Activated T-cell treated with anti-CD3 and anti-CD28 coated beads, Interleukin-2, amount 50 U/mL, for 72 hours (primary cell): ENCODE measurements at places on chromosomes 12 and 14. TPM values are rescaled to one million over a fixed set of nuclear protein-coding genes. Genes with fewer than 3 reads are reported as not detected.

TAS2R9 gene
- total RNA-seq = not detected

LRRC74A gene
- total RNA-seq = not detected

MAPK1IP1L gene
- total RNA-seq = 90.9 TPM

PLEKHD1 gene
- not detected for total RNA-seq

RNASE3 gene
- not detected for total RNA-seq

RNASE7 gene
- total RNA-seq = not detected

C14orf39 gene
- total RNA-seq = not detected

SLC38A1 gene
- 277 TPM for total RNA-seq

NDRG2 gene
- total RNA-seq = 4.0 TPM

TAMALIN gene
- total RNA-seq = 11.1 TPM

SLCO1C1 gene
- not detected for total RNA-seq

PRDM4 gene
- 32.2 TPM for total RNA-seq

GLI1 gene
- 0.21 TPM for total RNA-seq

GALNT6 gene
- 13.0 TPM for total RNA-seq

KRT82 gene
- not detected for total RNA-seq

PTGR2 gene
- total RNA-seq = 6.4 TPM

KRT4 gene
- not detected for total RNA-seq

IPO8 gene
- 46.4 TPM for total RNA-seq

CCDC196 gene
- total RNA-seq = not detected

ZNF268 gene
- 16.7 TPM for total RNA-seq

LUM gene
- not detected for total RNA-seq

OLR1 gene
- not detected for total RNA-seq

TAS2R50 gene
- total RNA-seq = 0.90 TPM

SDR9C7 gene
- total RNA-seq = 0.14 TPM

KSR2 gene
- total RNA-seq = 0.17 TPM

PPM1H gene
- not detected for total RNA-seq

RNU7-1 gene
- not detected for total RNA-seq

TMCC3 gene
- 1.6 TPM for total RNA-seq

MYO1A gene
- total RNA-seq = 11.4 TPM

ANKLE2 gene
- 154 TPM for total RNA-seq

MTRFR gene
- 36.6 TPM for total RNA-seq

SLC4A8 gene
- 1.9 TPM for total RNA-seq

PDE3A gene
- total RNA-seq = not detected

MYH6 gene
- total RNA-seq = 2.1 TPM

NFYB gene
- total RNA-seq = 30.8 TPM
